SIG-M5 (cell line): ENCODE measurements at places on chromosomes 7 and 10.

DNA sequence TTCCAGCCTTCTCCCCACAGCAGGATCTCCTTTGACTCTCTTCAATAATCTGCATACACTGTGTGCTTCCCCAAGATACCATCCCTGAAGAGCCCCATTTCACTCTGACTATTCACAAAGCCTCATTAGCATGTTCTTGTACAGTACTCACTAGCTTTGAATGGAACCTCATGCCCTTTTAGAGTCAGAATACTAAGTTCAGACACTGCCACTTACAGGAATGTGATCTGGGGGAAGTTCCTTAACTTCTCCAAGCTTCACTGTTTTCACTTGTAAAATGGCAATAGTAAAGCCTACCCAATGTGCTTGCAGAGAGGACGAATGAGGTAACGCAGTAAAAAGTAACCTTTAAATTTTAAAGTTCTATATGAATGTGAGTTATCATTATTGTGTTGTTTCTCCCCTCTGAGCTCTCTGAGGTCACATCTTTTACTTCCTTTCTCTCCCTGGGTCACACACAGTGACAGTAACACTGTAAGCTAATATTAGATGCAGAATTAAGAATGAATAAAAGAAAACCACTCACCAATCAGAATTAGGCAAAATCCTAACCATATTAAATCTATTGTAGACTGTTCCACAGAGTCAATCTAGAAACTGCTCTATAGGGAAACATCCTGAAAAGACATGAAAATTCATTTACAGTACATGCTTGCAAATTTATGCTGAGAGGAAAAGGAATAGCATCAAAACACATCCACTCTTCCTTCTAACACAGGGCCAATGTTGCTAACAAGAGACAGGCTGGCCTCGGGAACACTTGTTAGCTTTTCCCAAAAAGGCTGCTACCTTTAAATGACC lies 64.2 kb upstream of the IL6 start:
- no peak for DNase-seq

GRCh38 chr10:72272689-72273409 lies 875 bp upstream of the DDIT4 start:
- no peak for DNase-seq

GRCh38 chr7:116431787-116432526 lies 67.6 kb upstream of the CAV2 start:
- DNase-seq = no peak

DNA sequence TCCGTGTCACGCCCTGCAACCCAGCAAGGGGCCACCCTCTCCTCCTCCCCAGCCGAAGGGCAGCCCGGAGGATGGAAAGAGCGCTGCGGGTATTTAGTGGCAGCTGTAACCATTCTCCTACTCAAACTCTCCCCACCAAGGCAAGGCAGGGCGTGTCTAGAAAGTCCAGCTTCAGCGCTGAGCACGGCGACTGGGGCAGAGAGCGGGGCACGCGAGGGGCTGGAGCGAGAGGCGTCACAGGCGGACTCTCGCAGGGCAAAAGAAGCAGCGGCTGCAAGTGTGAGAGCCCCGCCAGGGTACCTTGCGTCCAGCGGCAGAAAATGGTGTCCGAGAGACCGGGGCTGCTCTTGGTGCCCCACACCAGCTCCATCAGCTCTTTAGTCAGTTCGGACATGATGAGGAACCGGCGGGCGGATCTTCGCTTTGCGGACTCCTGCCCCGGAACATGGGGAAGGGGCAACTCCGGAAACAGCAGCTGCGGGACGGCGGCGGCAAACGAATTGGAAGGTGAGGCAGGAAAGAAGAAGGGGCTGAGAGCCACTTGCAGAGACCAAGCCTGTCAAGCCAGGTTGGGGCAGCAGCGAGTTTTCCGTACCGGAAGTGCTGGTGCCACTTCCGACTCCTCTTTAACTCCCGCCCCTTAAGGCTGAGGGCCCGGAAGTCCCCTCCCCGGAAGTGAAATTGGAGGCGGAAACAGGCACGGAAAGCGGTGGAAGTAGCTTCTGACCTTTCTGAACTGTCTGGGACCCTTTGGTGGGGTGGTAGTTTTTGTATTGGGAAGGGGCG lies at the start of gene MINDY3:
Gene MINDY3, minus strand, starts transcription at position 602 of the 786 bp plus-strand sequence. Its CDS starts 208 bp downstream, at position 394.
- DNase-seq = peak; percentile 6

DNA sequence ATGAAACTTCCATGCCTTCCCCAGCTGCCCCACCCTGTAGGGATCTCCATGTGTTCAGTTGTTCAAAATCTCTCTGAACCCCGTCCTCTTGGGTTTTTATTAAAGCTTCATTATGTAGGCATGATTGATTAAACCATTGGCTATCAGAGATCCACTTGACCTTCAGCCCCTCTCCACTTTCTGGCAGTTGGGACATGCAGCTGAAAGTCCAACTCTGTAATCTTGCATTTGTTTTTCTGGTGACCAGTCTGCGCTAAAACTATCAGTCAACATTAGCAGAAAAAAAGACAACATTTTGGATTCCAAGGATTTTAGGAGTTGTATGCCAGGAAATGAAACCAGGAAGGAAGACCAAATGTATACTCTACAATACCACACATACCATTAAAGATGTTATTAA lies 1115.1 kb downstream of the XPNPEP1 start:
- DNase-seq = no peak
